ENCODE measurements at places on chromosomes 5 and 9.

GRCh38 chr9:115653171-115653606 is 500.4 kb upstream of the PAPPA start:
- DNase-seq: no peak

- no peak for DNase-seq
Measured at GRCh38 chr5:78773655-78774054, 125.1 kb upstream of the LHFPL2 start.

- DNase-seq: no peak
Measured at GRCh38 chr5:176535664-176536131, 1.5 kb downstream of the RNF44 start.

DNA sequence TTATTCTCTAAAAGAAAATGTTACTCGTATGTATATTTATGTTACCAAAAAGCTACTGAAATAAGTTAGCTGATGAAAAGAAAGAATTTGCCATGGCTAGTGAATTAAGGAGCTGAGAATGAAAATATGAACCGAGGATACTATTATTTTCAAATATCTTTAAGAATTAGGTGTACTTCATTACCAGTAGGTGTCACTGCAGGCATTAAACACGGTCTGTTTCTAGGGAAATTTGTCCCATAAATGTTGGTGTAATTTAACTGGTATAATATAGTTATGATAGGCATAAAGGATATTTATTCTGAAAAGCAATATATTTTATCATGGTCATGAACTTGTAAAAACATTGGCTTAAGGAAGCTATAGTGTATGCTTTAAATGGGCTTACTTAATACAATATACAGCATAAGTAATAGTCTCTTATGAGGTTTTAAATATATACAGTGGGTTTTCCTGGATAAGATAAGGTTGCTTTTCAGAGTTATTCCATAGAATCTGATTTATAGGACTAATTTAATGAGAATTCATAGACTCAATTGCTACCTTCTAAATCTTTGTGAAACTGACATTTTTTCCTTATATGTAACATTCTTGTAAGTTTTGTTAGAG is 72.4 kb upstream of the MPDZ start:
- peak; percentile 41 for DNase-seq

- no peak for DNase-seq
Measured at GRCh38 chr9:31394015-31394473, 990.4 kb upstream of the ACO1 start.

DNA sequence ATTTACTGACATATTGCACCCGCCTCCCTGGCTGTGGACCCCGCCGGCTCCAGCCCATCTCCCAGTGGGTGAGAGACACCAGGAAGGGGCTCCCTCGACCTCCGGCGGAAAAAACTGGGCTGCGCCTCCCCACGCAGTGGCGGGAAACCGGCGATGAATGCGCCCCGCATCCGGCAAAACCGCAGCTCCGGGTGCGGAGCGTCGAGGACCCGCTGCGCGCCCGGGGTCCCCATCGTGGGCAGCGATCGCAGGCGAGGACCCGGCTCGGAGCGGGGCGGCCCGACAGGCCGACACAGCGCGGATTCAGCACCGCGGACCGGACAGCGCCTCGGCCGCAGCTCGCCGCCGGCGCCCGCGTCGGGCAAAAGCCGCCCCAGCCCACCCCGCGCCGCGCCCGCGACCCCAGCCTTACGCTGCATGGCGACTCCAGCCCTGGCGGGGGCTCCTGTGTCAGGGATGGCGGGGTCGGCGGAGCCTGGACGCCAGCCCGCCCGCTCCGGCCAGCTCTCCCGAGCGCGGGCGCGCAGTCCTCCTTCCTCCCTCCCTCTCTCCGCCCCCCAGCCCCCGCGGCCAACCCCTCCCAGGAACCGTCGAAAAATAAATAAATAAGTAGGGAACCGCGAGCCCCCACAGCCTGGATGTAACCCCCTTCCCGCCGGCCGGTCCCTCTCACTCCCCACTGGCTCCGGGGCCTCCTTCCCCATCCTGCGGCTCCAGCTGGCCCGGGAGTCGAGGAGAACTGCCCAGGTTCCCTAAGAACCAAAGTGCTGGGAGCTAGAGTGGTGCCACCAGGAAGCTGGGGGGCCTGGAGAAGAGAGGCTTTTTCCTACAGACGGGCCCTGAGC is 3.1 kb downstream of the LHX3 start:
- DNase-seq: no peak

- DNase-seq: no peak
Measured at GRCh38 chr5:39720136-39720535, 295.4 kb upstream of the DAB2 start.

DNA sequence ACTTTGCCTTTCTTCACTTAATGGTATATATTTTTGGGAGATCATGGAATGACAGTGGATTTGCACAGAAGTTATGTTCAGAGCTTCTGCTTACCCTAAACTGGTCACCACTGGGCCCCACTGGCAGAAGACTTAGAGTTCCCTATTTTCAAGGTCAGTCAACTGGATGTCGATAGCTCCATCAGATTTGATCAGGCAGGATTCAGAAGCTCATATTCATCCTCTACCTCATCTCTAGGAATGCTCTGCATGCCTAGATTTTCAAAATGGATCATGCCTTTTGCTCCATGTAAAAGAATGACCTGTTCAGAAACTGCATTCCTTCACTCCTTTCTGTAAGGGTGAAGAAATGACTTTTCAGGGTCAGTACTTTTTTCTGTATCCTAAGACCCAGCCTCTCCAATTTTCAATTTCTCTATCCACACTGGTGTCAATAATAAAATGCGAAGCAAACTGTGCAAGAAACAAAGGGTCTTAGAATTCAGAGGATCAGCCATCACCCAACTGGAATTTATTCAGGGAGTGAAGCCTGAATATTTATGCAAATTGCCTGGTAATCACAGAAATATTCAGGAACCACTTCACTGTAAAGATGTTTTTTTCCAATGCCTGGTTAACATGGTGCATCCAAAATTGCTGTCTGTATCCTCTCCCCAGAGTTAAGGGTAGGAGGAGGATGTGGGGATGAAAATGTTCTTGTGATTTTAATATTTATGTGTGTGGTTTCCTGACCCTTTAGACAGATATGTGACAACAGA is 125.4 kb downstream of the DOCK2 start:
- DNase-seq: no peak

DNA sequence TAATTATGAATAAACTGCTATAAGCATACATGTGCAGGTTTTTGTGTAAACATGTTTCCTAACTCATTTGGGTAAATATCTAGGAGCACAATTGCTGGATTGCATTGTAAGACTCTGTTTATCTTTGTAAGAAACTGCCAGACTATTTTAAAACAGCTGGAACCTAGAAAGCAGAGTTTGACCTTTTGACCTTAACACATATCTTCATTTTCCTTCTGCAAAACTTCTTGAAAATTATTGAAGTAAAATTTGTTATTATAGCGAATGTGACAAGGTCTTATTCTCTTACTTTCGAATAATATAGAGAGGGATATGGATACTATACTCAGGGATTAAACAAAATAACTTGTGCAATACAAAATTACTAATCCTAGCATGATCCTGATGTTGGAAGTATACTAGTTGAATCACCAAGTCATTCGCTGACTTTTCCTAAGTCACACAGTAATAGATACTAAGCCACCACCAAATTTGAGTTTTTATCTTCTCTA is 3.2 kb upstream of the ANXA1 start:
- DNase-seq: no peak

DNA sequence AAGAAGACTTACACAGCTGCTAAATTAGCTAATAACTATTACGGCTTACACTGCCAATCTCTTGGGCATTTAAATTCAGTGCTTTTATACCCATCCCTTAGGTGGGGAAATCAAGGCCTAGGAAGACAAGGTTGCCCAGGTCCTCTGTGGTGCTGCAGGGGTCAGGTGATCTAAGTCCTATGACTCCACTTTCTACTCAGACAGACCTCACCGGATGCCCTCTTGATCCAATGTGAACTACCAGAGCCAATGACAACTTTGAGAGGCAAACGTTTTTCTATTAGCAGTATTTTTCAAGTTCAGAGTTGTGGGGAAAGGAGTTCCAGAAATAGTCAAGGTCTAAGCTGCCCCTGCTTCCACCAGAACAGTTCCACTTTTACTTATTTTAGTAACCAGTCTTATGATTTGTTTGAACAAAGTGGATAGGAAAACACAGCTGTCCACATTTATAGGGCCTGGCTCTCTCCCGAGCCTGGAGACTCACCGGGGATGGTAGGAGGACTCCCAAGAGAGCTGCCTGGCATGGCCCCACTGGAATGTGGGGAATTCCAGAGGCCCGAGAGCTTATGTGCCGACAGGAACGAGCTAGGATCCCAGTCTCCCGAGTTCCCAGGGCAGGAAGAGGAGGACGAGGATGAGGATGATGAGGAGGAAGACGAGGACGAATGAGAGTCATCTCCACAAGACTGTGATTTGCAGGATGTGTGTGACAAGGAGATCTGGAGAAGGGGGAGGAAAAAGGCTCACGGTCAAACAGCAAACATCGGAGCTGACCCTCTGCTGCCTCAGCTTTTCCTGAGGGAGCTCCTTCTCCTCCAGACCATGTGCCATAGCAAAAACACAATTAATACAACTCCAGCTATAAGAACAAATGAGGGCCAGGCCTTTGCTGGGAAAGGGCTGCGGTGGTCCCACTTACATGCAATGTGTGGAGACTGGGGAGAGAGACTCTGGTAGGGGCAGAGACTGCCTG is 16.7 kb downstream of the FAM193B start:
- no peak for DNase-seq

- DNase-seq: no peak
Measured at GRCh38 chr5:116359592-116359991, 215.0 kb downstream of the SEMA6A start.

GRCh38 chr5:60598424-60598823 is 101.5 kb downstream of the DEPDC1B start:
- DNase-seq: no peak

DNA sequence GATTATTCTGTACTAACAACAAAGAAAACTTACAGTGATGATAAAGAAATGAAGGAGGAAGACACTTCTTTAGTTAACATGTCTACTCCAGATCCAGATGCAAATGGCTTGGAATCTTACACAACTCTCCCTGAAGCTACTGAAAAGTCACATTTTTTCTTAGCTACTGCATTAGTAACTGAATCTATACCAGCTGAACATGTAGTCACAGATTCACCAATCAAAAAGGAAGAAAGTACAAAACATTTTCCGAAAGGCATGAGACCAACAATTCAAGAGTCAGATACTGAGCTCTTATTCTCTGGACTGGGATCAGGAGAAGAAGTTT is 67.9 kb downstream of the VCAN start:
- no peak for DNase-seq

- DNase-seq: no peak
Measured at GRCh38 chr9:130465383-130466096, 20.8 kb downstream of the ASS1 start.

DNA sequence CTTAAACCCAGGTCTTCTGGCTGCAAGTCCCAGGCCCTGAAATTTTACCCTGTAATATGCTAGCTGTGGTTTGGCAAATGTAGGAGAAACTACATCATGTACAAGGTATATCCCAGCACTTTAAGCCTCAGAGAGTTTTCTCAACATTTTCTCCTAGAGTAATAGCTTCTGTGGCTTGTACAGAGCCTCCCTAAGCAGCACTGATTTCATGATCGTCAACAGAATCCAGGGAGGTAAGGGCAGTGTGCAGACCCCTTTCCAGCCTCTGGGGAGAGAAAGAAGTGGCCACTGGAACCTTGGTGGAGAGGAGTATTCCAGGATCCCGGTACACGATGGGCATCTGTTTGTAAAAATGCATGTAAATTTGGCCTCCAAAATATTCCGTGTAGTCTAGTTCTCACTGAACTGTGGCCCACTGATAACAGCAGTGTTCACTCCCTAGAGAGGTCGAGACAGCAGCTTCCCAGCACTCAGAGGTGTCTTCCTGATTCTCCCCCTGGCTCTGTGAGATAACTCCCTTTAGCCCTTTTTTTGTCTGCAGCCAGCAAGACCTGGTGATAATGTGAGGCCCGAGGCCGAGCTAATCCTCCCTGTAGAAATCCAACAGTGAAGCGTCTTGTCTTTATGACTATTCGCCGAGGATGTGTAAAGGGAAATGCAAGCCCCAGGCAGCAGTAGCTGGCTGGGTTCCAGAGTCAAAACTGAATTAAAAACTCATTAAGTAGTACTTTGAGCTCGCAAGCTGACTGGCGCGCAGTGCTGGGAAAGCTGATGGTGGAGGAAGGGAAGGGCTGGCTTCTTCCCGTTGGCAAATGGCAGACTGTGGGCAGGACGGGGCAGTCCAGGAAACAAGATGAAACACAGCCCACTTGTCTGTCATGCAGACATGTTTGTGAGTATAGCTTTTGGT is 59.0 kb downstream of the MAP1B start:
- DNase-seq: peak; percentile 4

DNA sequence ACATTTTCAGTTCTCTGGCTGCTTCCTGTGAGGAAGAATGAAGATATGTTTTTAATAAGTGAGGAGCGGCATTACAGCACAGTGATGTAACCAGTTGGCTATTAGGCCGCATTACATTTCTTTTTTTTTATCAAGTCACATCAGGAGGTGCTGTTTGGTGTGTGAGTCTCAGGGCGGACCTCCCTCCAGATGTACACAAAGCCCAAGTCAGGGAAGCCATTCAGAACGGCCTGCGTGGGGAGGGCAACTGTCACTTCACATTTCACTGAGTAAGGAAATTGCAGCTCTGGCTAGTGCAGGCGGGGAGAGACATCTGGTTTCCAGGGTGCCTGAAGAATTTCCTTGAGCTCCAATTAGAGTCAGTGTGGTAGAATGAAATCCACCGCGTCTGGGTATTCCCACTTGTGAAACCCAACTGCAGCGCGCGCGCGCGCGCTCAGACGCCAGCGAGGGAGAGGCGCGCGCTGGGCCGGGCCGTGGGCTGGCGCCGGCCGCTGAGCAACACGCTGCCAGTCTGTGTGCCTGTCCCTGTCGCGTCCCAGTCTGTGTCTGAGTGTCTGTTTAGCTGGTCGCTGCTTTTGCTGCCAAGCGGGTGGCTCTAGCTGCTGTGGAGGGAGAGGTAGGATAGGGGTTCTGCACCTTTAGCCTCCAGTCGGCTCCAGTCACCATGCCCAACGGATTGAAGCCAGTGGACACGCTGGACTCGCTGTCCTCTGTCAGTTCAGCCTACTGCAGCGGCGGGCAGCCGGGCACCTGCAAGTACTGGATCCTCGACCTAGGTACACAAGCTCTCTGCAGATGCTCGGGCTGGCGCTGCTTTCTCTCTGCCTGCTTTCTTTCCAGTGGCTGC is 140.8 kb upstream of the OTULINL start:
- DNase-seq: no peak

- no peak for DNase-seq
Measured at GRCh38 chr9:4517274-4517673, 27.0 kb downstream of the SLC1A1 start.

DNA sequence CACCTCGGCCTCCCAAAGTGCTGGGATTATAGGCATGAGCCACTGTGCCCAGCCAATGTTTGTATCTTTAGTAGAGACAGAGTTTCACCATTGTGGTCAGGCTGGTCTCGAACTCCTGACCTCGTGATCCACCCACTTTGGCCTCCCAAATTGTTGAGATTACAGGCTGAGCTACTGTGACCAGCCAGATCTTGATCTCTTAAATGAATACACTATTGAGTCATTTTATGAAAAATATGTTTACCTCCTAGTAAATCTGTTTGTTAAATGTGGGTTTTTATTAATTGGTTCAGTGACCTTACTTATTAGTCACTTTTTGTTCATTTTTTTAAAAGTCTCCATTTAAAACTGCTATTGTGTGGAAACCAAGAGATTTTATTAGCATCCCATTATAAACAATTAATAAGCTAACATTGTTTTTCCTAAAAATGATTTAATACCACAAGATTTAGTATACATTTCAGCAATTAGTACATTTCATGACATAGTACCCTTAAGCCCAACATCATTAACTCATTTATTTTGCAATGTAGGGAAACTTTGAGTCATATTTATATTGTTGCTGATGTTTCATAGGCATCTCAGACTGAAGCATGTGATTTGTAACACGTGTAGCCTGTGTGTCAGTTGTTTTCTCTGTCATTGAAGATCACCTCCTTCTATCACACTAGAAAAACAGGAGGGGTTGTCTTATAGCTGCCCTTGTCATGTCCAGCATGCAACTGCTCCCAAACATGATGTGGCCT is 261.2 kb downstream of the TAF11L14 start:
- DNase-seq: no peak
